CD4-positive, alpha-beta T cell treated with Interleukin-17A for 1 hour (primary cell): ENCODE measurements at places on chromosomes 3 and 15.

GRCh38 chr3:9951962-9952805 lies at the start of gene PRRT3:
TSS of gene PRRT3 (minus strand) at chr3:9952408. CDS start at chr3:9950115, 2,293 bp downstream.
- DNase-seq = peak; percentile 51

- no peak for DNase-seq
Measured at GRCh38 chr3:31962801-31963205, 18.3 kb downstream of the OSBPL10 start.

DNA sequence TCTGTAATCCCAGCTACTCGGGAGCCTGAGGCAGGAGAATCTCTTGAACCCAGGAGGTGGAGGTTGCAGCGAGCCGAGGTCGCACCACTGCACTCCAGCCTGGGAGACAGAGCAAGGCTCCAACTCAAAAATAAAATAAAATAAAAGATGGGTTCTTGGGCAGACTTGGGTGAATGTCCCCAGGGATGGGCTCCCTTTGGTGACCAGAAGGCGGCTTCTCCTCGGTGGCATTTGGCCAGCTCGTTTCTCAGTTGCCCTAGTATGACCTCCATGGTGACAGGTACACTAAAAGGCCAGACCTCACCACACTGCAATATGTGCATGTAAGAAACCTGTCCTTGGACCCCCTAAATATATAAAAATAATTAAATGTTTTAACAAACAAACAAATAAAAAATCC lies 76.0 kb upstream of the SNRPA1 start:
- no peak for DNase-seq

GRCh38 chr3:4751502-4752101 lies 227.6 kb upstream of the BHLHE40 start:
- DNase-seq = no peak

GRCh38 chr15:94231723-94232468 lies 535 bp downstream of the MCTP2 start:
- no peak for DNase-seq

- no peak for DNase-seq
Measured at GRCh38 chr15:65209701-65210643, 1.3 kb downstream of the CILP start.

GRCh38 chr3:105387122-105387751 lies 20.5 kb downstream of the ALCAM start:
- no peak for DNase-seq

- no peak for DNase-seq
Measured at GRCh38 chr3:19229086-19229485, 80.8 kb downstream of the KCNH8 start.

DNA sequence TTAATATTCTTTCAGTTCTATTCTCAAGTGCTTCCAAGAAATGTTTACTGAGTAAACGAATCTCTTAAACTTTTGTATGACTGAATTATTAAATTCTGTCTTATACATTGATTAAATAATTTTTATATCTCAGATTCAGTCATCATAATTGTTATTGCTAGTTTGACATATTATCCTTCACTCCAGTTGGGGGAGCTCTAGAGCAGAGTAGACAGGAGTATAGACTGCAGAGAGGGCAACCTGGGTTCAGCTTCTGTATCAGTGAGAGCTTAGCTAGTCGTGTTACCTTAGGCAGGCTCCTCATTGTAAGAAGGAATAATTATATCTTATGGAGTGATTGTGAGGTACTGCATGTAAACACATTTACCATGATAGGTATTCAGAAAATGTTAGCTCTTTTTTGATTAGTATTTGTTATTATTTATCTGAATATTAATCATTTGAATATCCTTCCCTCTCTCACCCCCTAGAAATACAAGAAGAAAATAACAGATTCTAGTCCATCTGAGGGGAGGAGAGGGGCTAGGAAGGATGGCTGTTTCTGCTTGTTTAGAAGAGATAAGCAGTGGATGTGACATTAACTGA lies 31.0 kb upstream of the ZCWPW2 start:
- DNase-seq = peak; percentile 73

DNA sequence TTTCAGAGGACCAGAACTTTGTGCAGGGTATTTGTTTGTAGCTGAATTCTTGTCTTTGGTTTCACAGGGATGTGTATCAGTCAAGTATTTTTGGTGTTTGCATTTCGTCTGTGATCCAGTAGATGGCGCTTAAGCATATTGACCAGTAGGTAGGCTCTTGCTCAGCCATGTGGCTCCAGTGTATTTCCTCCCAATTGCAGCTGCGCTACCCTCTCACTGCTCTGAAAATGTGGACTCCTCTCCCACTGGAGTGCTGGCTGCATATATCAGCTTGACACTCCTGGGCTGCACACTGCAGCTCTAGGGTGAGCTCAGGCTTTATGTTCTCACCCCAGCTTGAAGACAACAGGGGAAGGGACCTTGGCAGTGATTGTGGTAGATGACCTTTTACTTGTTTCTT lies 1264.3 kb upstream of the ALCAM start:
- DNase-seq = no peak

GRCh38 chr15:100009372-100009771 lies 276.1 kb upstream of the LYSMD4 start:
- DNase-seq = no peak

- DNase-seq = no peak
Measured at GRCh38 chr3:119536757-119537156, 22.7 kb downstream of the CD80 start.

DNA sequence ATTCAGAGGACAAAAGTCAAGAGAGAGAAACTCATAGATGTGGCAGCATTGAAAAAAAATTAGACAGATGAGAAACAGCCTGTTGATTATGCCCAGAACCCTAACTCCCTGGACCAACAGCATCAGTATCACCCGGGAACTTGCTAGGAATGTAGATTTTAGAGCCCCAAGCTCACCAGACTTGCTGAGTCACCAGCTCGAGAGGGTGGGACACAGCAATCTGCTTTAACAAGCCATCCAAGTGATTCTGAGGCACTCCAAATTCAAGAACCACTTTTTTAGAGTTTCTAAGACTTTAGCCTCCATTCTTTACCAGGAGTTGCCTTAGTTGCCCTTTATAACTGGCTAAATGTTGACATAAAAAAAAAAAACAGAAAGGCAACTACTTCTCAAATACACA lies 70.9 kb downstream of the CGGBP1 start:
- DNase-seq = no peak

DNA sequence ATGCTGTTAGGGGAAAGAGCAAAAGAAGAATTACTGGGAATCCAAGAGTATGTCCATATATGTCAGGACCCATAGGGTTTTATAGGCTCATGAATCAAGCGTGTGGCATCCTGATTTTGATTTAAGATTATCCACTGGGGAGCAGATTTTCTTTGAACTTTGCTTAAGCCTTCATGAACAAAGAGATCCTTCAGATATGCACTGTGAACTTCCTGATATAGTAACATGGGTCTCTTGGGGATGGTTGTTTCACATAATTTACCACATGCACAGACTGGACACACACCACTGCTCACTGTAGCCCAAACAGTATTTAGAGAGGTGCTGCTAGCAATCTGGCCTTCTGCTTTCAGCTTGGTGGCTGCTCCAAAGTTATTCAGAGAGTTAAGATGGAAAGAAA lies 200.9 kb upstream of the ZPLD1 start:
- no peak for DNase-seq

DNA sequence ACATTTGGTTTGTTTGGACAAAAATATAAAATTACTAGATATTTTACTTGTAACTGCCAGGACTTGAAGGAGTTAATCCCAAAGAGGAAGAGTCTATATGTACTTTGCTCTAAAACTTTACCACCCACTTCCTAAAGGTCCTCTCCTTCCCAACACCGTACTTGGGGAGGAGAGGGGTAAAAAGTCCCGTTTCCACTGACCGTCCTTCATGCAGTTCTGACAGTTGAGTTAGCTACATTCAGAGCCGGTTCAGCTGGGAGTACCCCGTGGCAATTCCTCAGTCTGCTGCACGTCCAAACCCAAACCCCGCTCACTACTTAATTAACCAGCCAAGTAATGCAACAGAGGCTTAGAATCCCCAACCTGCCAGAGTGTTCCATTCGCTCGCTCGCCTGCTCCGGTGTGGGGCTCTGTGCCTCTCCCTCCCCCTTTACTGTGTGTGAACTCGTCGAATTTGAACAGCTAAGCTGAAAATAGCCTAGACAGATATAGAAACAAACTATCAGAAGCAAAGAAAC lies 519.7 kb downstream of the FOXP1 start:
- DNase-seq = no peak

DNA sequence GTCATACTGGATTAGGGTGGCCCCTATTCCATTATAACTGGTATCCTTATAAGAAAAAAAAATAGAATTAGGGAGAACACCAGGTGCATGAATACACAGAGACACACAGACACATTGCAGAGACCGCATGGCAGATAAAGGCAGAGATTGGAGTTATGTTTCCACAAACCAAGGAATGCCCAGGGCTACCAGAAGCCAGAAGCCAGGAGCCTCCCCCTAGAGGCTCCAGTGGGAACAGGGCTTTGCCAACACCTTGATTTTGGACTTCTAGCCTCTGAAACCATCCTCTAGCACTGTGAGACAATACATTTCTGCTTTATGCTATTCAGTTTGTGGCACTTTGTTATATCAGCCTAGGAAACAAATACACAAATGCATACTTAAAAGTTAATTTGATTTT lies 10.4 kb downstream of the GOLM2 start:
- DNase-seq = no peak

GRCh38 chr3:141455603-141456300 lies 31.1 kb upstream of the RASA2 start:
- no peak for DNase-seq

DNA sequence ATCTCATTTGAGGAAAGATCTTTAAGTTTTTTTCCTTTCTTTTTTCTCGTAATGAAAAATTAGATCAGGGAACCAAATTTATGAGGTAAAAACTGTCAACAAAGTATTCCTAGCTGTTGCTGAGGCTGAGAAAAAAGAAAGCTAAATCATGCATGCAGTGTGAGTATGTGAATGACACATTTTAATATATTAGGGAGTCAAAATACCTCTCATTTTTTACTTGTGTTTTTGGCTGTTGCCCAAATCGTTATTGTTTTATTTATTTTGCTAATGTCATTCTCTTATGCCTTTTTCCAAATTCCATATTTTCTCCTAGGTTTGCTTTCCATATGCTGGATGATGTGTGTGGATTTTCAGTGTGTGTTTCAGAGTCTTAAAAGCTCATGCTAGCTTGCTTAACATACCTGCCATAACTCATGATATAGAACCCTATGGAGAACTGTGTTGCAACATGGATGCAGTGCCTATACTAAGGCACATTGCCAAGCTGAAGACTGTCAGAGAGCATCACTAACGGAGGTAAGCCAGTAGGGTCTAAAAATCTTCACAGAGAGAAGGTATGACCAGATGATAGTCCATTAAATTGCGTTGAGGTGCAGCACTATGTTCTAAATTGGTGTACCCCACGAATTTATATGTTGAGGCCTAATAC lies 629.5 kb upstream of the KCNMB2 start:
- DNase-seq = no peak

DNA sequence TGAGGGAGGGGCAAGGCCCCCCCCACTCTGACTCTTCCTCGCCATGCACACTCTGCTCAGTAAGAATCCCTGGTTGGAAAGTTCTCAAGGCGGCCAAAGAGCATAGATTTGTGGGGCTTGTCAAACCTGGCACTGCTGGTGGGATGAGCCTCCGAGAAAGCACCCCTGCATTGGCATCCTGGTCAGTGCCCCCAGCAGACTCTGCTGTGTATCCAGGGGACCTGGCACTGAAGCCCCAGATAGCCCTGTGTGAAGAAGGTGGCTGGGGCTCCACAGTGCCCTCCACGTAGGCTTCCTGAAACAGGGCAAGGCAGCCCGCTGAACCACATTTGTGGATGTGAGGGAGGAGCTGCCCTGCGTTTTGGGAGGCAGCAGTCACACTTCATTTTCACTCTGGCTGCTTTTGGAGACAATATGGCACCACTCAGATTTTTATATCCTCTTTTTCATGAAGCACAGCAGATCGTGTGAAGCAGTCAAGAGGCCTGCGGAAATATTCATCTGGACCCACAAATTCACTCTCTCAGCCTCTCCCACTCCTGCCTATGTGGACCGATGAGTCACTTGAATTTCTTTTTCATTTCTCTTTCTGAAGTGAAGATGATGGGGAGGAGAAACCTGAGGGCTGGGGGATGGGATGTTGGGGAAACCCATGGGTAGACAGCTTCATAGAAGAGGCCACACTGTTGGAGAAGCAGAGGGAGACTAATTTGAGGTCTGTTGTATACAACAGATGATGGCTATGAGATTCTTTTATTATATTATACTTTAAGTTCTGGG lies 88.7 kb upstream of the BCL6 start:
- no peak for DNase-seq

DNA sequence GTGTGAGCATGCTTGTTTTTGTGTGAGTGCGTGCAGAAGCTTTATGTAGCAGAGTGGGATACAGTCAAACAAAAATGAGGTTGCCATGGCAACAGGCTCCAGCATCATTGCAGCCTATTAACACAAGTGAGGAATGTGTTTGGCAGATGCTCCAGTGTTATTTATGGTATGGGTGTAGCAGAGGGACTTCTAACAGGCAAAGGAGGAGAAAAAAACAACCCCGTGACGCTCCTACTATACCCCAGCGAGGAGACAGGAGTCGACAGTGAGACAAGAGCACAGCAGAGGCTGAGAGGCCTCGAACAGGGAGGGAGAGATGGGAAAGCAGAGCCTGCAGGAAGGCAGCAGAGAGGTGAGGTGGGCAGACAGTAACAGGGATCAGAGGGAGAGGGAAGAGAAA lies 4.9 kb downstream of the ADCY5 start:
- DNase-seq = no peak

DNA sequence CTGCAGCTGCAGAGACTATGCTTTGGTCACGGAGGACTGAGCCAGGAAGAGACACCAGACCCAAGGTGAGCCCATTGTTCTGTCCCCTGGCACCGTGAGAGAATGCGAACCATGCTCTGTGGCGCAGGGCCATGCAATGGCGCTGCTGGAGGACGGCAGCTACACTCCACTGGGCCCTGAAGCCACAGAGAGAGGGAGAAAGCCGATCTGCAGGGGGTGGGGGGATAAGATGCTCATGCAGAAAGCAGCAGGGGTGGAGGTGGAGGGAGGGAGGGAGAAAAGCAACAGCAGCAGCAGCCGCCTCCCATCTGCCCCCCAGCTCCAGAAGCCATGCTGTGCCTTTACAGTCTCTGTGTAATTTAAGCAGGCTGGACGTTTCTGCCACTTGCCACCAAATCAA lies 5.3 kb downstream of the BDH1 start:
- DNase-seq = no peak

DNA sequence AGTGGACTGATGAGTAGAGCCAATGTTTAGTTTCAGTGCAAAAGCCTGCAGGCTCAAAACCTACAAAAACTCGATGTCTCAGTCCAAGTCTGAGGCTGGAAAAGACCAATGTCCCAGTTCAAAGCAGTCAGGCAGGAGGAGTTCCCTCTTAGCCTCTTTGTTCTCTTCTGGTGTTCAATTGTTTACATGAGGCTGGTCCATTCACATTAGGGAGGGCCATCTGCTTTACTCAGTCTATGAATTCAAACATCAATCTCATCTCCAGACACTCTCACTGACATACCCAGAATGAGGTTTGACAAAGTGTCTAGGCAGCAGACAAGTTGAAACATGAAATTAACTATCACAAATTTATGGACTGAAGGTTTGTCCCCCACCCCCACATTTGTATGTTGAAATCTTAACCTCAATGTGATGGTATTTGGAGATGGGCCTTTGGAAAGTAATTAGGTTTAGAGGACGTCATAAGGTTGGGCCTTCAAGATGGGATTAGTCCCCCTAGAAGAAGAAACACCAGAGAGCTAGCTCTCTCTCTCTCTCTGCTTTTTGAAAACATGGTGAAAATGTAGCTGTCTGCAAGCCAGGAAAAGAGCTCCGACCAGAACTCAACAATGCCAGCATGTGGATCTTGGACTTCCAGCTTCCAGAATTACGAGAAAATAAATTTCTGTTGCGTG lies 438.5 kb upstream of the RGMA start:
- DNase-seq = no peak
